ENCODE measurements at places on chromosomes 1 and 21.

GRCh38 chr1:228463009-228463558 is 24.1 kb upstream of the RNF187 start:
- no peak for DNase-seq

- no peak for DNase-seq
Observed at GRCh38 chr1:217747156-217747769, 116.1 kb downstream of the SPATA17 start.

DNA sequence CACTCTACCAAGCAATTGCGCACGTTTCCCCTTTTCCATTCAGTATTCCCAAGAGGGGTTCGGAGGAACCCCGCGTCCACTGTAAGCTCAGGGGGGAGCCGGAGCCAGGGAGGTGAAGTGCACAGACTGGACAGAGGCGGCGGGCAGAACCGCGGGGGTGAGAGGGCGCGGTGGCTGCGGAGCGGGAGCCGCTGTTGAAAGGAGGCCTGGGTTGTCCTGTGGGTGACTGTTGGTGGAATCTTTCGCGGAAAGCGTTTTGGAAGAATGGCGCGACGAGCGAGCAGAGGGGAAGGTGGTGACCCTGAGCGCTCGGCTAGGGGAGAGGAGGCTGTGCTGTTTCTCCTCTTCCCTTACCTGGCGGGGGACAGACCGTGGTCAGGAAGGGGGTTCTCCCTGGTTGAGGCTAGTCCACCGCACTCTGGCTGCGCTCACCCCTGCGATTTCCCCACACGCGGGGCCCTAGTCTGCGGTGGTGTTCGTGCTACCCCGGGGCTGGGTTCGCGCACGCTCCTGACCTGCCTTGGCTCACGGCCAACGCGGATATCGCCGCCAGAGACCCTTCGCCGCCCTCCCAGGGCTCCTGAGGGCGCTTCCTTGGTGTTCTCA is 92.8 kb downstream of the PRKAB2 start:
- peak; percentile 12 for DNase-seq

DNA sequence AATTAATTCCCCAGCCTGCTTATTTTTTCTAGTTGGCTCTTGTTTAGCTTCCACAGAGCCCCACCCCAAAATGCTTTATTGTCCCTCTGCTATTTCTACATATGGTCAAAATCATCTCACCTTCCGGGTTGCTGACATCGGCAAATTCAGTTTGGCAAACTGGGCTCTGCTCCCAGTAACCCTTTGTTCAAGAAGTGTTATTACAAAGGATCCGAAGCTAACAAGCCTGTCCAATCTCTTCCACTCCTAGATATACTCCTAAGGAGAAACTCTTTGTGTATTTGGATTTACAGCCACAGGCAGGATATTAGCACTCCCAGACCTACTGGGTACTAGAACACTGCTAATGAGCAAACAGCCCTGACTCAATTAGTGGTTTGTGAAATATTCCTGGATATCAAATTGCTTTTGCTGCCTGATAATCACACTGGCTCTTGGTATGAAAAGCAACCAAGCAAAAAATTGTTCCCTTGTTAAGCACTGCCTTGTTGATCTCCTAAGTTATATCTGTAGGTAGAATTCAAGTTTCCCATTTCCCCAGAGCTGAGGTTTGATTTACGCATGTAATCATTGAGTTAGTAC is 4.0 kb downstream of the JUN start:
- DNase-seq: peak; percentile 81

GRCh38 chr1:189438808-189439207 is 1038.9 kb downstream of the BRINP3 start:
- no peak for DNase-seq

GRCh38 chr1:180392020-180392419 is 110.4 kb downstream of the ACBD6 start:
- no peak for DNase-seq

DNA sequence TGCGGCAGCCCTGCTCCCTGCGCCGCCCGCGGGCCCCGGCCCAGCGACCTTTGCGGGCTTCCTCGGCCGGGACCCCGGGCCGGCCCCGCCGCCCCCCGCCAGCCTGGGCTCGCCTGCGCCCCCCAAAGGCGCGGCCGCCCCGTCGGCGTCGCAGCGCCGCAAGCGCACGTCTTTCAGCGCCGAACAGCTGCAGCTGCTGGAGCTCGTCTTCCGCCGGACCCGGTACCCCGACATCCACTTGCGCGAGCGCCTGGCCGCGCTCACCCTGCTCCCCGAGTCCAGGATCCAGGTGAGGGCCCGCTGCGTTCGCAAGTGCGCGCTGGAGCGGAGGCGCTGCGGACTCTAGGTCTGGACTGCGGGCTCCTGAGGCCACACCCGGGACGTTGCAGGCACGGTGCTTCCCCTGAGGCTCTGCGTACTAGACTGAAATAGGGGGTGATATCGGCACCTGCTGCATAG is 351 bp downstream of the MIXL1 start:
- DNase-seq: peak; percentile 12

DNA sequence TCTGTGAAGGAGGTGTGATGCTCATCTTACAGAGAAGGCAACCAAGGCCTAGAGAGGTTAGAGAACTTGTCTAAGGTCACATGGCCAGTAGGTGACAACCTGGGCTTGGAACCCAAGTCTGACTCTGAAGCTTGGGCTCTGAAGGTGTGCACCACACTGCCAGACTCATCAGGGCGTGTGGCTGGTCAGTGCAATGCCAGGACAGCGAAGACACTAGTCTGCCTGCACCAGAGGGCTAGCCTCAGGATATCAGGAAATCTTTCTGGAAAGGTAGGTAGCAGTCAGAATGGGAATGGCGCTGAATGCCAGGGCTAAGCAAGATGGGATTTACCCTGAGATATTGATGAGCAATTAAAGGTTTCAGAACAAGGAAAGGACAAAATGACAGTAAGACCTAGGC is 34.9 kb downstream of the ELK4 start:
- DNase-seq: no peak

DNA sequence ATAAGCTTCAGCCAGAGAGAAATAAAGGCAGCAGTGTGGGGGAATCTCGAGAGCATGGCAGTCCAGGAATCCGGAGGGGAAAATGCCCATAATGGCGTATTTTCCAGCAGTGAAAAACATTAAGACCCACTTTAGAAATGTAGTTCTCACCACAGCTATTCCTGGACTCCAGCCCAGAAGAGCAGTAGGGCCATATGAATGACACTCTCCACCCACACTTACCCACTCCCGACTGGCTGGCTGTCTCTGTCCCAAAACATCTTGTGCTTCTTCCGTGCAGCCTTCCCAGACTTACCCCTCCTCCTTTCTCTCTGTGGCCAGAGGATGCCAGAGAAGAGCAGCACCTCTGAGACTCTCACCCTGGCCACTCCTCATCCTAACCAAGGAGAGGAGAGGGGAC is 56.4 kb downstream of the TRABD2B start:
- DNase-seq: no peak

DNA sequence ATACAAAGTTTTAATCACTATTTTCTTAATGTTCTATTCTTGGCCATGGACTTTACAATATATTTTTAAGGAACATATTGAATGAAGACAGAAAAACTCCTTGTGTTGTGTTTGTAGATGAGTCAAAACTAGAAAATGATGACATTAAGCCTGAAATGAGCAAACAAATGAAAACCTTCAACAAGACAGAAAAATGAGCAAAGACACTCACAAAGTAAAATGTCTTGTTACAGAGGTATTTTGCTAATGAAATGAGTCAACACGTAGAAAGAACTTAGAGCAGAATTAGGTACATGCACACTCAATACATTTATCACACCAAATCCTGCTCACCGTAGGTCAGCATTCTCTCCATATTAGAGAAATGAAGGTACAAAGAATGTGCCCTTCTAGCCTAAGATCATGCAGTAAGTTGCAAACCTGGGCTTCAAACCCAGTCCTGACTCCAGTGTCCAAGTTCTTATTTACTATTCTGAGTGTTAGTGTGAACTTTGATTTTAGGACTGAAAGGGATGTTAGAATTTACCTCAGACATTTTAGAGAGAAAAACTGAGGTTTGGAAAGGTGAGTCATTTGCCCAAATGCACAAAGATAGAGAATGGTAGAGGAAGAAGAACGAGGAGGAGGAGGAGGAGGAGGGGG is 133.9 kb upstream of the SGIP1 start:
- no peak for DNase-seq

DNA sequence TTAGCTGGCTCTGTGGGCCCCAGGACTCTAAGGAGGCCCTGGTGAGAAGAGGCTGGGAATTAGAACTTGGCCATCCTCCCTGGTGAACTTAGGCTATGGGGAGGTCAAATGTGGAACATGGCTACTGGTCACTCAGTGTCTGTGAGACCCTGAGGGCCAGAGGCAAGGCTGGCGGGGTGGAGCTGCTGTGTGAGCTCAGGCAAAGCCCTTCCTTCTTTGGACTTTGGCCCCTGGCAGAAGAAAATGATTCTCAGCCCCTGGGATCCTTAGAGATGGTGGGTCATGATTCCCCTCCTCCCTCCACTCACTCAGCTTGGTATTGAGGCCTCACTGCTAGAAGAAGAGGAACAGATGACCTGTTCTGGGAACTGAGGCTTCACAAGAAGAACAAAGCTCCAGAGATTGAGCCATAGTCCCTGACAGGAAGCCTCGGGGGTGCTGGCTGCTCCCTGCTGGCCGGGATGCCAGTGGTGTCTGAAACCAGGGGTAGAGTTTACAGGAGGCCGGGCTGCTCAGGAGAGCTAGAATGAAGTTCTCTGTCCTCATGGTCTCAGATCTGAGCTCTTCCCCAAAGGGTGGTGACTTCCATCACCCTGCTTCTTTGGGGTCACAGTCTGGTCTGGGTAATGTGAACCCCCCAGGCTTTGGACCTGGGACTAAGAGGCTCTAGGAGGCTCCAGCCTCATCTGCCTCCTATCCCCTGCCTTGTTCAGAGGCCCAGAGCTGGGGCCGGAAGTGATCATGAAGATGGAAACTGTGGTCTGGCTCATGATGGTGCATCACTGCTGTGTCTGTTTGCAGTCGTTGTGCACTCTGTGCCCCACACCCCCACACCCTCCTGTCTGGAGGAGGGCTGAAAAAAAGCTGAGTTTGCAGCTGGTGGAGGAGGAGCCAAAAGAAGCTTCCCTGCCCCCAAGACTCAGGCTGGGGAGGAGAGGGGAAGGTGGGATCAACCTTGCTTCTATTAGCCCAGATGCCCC is 905 bp downstream of the BTBD19 start:
- DNase-seq: peak; percentile 91

DNA sequence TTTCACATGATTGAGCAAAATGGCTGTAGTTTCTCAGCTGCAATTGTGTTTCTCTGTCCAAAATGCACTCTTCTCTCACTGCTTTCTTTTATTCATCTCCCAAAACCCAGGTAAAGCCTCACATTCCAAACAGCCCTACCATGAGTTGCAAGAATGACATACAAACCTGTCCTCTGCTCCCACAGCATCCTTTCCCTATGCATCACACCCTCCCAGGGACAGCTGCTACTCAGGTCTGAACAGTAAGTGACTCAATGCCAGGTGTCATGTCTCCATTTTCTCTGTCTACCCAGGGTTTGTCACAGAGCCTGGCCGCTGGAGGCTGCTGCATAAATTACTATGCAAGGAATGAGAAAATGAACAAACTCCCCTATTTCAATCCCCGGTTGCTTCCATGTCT is 118.5 kb downstream of the PLD5 start:
- no peak for DNase-seq

DNA sequence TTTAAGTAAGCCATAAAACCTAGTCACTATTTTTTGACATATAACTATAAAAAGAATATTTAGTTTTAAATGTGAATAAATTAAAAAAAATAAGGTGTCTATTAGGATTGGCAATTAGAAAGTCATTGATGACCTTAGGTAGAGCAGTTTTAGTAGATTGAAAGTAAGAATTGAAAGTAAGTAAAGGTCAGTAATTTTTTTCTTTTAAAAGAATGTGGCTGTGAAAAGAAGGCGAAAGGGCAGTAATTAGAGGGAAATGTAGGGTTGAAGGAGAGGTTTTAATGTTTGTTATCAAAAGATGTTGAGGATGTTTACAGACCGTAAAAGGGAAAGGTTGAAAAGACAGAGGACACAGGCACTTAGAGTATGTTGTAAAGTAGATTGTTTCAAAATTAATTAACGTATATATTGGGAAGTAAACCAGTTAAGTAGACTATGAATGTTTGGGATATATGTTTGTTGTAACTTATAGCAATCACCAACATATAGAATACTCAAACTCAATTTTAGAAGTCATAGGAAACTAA is 41.0 kb downstream of the ZFYVE9 start:
- DNase-seq: no peak

GRCh38 chr21:45570826-45571601 is 28.8 kb upstream of the SLC19A1 start:
- DNase-seq: no peak

DNA sequence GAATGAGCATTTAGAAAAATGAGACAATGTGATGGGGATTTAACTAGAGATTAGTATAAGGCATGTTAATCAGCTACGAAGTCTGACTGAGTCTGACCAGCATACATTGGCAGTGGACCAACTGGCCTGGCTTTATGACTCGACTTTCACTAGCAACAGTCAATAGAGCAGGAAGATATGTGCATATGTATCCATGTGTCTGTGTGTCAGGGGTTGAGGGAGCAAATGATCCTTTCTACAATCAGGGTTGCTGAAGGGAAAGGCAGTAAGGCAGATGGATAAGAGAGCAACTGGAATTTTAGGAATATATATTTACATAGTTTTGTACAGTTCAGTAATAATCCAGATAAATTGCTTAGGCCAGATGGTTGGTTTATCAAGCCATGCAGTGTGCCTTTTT is 645.6 kb downstream of the PLA2G4A start:
- DNase-seq: no peak

DNA sequence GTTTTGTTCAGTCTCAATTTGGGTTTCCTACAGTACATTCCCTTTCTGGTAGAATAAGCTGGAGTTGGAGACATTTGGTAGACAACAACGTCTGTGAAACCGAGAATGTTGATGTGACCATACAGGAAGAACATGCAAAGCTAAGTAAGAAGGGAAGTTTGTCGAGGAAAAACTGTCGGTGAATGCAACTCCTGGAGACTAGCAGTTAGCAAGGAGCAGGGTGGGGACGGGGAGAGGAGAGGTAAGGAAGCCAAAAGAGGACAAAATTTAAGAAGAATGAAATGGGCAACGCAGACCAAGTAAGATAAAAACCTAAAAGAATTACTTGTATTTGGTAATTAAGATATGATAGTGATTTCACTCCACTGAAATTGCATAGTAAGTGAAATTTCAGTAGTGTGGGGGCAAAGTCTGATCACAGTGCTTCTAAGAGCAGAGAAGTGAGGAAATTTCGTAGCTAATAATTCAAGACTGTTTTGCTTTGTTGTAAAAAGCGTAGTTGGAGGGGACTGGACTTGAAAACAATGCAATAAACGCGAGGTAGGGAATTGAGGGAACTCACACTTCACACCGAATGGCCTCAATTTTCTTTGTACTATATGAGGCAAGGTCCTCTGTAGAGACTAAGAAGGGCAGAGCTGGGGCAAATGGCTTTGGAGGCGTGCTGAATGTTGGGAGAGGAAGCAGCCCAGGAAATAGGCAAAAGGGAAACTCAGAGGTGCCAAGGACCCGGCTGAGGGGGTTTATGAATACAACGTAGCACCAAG is 787 bp upstream of the GIPC2 start:
- no peak for DNase-seq

GRCh38 chr1:107525145-107525544 is 384.3 kb downstream of the NTNG1 start:
- DNase-seq: no peak

DNA sequence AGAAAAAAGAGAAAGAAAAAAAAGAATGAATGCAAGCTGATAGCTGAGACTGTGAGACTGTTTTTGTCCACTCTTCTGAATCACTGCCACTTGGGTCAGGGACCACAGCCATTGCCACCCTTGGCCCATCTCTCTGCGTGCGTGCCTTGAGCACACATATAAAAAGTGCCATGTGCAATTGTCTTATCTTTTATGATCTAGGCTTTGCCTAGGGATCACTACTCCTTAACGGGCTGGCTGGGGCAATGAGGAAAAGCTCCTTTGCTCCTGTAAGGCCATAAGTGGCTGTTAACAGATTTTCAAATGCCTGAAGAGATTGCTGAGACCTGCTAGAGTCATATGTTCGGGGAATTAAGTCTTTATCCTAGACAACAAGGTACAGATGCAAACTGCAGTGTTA is 8.2 kb downstream of the SPATA46 start:
- DNase-seq: no peak
